Neural progenitor cell (in vitro differentiated cells): ENCODE measurements at places on chromosomes 12 and 14. TPM values are rescaled to one million over a fixed set of nuclear protein-coding genes. Genes with fewer than 3 reads are reported as not detected.

DNA sequence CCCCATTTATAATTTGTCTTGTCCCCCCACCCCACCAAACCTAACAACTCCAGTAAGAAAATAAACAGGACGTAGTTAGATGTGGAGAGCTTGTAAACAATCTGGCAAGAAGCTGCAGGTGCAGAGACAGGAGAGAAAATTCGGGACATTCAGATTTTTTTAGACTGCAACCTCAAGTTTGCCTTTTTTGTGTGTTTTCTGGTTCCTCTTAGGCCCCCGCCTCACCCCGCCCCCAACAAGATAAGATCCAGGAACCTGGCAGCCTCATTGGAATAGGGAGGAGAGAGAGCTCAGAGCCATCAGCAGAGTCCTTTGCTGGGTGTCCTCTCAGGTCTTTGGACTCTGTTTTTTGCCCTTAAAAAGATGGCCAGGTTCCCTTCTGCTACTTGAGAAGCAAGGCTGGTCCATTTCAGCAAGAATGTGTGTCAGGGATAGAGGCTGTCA is 2.9 kb downstream of the HOXC10 start:
- DNase-seq = no peak

DNA sequence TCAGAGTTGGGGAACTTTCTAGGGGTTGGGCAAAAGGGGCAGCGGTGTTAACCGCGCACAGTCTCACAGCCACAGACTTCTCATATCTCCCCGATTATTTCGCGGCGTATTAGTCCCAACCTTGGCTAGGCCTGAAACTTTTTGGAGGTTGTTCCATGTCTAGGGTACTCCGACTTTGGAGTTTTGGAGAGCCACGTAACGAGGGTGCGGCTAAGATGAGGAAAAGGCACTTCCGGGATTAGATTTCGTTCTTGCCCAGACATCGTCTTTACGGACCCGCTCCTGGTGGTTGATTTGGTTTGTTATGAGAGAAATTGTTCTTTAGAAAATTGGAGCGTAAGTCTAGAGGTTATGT is 513 bp downstream of the CCNK start:
- no peak for DNase-seq

- DNase-seq = no peak
These were observed 553.4 kb upstream of the USP15 start for GRCh38 chr12:61706783-61707182.

SLC35F4 gene
- not detected in 2 replicates for total RNA-seq

ETFRF1 gene
- total RNA-seq = 24.8 and 57.7 TPM in 2 replicates

DNA sequence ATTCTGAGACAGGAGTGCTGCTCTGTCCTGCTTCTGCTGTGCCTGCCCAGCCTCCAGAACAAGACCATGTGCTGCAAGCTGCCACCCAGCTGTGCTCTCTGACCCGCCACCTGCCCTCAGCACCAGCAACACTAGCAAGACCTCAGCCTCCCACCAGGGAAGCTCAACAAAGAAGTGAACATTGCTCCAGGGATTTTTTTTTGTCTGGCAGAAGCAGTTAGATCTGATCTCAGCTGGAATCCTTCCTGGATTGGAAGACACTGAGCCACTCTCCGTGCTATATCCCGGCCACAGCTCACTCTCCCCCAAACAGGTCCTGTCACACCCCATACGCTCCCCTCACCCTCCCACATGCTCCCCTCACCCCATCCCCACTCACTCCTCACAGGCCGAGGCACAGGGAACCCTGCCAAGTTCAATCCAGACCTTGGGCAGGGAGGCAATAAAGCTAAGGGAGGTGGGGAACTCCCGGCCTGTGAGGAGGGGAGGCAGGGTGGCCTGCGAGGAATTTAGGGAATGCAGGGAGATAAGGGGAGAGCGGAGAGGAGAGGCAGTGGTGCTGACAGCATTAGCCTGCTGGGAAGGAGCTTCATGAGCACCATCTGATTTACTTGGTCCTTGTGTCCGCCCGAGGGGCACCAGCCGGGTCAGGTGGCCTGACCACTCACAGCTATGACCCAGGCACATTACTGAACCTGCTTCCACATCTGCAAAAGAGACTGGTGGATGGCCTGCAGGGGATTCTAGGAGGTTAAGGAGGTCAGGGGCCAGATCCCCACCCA is 29.7 kb downstream of the CCDC85C start:
- peak; percentile 74 for DNase-seq

DNA sequence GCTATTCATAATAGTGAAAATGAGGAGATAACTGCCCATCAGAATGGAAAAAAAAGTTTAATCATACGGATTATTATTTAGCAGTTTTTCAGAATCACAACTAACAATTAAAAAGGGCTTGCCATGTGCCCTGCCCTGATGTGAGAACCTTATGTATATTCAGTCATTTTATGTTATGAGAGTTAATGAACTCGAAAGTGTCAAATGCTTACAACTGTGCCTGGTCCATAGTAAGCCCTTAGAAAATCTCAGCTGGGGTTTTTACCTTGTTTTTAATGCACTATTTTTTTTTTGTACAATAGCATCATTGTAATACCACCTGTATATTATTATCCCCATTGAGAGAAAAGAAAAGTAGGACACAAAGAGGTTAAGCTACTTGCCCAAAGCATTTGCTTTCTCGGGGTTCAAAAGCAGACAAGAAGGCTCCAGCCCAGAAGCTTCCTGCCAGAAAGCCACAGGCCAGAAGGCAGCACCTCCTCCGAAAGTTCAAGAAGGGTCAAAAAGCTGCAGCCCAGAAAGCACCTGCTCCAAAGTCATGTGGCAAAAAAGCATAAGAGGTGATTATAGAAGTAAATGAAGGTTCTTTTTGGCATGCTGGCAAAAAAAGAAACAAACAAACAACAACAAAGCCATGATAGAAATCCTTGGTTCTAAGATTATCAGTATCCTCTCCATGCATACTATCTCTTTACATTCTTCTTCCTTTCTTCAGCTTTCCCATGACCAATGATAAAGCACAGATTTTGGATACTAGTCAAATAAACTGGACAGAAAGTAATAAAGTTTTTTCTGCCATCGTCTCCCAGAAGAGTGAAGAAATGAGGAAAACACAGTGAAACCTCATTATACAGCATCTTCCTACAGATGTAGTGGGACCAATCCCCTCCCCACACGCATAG is 59.1 kb upstream of the NAP1L1 start:
- DNase-seq = no peak

- DNase-seq = no peak
These were observed 6.9 kb downstream of the TGM1 start for GRCh38 chr14:24255931-24256711.

OR11H7 gene
- not detected in 2 replicates for total RNA-seq

SALL2 gene
- total RNA-seq = 263 and 394 TPM in 2 replicates

GRCh38 chr12:31233061-31233730 is 92.8 kb downstream of the SINHCAF start:
- DNase-seq = no peak
